ENCODE measurements at places on chromosomes 5 and 9.

DNA sequence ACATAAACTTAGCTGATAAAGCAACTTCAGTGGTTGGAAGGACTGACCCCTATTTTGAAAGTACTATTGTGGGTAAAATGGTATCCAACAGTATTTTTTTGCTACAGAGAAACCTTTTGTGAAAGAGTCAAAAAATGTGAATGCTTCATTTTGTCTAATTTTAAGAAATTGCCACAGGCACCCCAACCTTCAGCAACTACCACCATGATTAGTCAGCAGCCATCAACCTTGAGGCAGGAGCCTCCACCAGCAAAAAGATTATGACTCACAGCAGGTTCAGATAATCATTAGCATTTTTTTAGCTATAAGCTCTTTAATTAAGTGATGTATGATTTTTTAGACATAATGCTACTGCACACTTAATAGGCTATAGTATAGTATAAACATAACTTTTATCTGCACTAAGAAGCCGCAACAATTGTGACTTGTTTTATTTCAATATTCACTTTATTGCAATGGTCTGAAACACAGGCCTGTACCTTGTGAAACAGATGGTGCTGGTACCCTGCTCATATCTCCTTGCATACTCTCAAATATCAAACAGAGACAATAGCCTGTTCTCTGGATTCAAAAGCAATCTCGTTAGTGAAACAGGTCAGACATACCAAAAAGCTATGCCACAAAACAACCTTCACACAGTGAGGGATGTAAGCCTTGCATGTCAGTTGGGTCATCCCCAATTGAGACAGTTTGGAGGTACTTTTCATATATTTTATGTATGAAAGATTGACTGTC is 261.2 kb upstream of the FAM174A start:
- DNase-seq: no peak

DNA sequence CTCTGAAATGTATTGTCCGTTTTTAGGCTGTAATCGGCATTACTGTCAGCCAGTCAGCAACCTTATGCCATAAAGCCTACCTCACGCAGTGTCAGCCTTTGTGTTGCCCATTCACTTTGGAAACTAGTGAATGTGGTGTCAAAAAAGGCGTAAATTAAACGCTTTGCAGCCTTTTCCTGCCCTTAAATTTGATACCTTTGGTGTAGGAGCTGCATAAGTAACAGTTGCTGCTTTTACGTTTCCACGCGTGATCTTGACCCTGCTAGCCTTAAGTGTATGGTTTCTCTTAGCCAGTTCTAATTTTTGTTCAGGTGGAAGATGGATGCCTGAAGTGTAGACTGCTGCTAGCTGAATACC is 257.7 kb downstream of the EPB41L4A start:
- no peak for DNase-seq

GRCh38 chr5:165410476-165410875 is 1905.1 kb downstream of the MAT2B start:
- DNase-seq: no peak

DNA sequence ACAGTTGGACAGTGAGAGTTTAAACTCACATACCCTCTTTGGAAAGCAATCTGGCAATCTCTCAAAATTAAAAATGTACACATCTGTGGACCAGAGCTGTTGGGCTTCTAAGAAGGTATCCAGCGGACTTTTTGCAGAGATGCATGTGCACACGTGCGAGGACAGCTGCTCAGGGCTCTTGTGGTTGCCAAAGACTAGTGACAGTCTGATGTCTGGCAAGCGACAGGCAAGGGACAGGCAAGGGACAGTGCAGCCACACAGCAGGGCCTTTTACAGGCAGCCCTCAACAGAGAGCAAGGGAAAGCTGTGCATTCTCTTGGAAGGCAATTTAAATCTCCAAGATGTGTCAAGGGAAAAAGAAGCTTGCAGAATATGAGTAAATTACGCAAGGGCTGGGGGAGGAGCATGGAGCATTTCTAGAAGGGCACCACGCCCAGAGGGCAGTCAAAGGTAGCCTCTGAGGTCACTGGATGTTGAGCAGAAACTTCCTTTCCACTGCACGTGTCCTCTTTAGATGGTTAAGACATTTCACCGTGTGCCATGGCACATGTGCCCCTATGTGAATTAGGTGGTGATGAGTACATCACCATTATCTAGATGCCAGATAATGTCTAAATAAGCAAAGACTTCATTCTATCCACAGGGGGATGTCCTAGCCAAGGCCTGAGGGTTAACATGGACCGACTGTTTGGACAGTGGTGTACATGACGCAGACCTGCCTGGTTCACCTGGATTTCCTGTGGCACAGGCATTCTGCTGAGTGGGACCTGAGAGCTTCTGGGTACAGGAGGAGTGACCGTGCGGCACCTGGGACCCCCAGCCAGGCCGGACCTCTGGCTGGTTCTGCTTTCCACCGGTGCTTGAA is 9.1 kb downstream of the GFPT2 start:
- no peak for DNase-seq

DNA sequence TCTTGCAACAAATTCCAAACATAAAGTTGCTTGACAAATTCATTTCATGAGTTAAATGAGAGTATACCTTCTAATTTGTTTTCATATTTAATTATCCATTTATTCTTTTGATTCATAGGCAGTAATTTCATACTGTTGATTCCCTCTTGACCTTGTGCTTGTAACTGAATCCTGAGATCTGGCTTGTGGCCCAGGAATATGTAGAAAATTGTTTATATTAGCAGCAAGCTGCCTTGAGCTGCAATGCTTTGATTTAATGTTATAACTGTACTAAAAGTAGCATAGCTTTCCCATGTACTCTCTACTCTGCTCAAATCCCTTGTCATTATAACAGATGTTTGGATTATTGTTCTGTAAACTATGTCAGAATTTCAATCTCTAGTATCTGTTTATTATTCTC is 780.7 kb downstream of the NR2F1-AS1 start:
- DNase-seq: no peak

GRCh38 chr9:133235549-133236222 is 26.6 kb upstream of the OBP2B start:
- no peak for DNase-seq

DNA sequence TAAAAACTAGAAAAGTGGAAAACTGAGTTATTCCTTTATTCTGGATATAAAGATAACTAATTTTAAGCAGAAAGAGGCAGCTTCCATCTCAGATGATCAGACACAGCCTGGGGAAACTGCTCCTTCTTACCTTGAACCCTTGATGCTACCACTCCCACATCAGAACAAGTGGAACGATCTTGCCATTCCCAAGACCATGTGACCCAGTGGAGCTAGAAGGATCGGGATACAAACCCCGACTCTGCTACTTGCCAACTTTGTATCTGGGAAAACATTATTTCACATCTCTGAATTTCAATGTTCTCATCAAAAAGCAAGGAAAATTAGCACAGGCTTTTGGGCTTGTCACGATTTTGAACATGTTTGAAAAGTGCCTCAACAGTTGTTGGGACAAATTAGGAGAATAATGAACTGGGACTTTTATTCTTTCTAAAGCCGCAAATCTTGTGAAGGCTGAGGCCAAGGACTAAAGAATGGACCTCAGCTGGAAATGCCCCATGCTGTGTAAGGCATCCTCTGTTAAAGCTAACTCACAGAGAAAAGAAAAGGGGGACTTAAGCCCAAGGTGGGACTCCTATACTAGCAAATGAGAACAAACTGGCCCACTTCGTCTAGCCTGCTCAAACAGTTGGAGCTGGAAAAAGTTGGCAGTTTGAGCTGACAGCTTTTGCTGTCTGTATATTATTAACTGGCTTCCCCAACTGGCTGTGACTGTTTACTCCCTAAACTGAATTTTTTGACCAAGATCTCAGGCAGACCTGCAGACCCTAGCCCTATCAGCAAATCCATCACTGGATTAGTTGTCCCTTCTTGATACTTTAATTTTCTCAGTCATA is 552.3 kb downstream of the EFNA5 start:
- DNase-seq: no peak

- DNase-seq: no peak
Observed at GRCh38 chr9:27386571-27387091, 89.7 kb upstream of the EQTN start.

DNA sequence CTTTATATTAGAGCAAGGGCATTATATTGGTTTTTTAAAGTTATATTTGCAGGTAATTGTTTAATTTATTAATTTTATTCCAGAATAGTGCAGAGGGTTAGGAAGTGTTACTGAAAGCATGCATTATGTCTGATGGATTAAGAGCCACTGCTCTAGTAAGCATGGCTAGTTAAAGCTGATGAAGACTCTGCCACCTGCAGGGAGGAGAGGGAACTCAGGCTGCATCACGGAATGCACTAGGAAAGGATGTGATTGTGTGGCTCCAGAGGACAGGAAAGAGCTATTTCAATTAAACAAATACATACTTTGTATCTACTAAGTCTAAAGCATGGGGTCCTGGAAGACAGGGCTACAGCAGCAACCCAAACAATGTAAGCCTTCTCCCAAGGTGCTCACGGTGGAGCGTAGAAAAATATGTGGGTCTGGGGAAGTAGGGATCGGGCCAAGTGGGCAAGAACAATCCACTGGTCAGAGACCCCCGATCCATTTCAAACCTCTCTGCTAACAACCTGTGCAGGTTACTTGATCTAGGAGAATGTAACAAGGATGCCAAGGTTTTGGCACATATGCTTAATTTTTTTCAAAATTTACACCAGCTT is 15.3 kb upstream of the GRXCR2 start:
- peak; percentile 72 for DNase-seq

DNA sequence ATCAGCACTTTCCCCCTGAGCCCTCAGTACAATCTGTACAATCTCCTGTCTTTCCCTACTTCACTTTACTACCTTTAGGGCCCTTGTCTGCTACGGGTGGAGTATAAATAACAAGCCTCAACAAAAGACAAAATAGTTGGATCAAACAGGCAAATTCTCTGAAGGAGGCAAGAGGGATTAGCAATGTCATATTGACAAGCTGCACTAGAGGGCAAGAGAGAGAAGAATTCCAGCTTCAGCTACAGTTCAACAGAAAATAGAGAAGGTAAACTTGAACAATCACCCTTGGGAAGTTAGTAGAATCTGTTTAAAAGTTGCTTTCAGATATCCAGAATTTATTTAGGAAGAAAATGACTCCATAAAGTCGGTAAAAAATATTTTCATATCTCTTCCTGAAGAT is 68.4 kb upstream of the IZUMO3 start:
- DNase-seq: no peak

- DNase-seq: no peak
Observed at GRCh38 chr5:71810023-71810422, 90.9 kb downstream of the CARTPT start.

DNA sequence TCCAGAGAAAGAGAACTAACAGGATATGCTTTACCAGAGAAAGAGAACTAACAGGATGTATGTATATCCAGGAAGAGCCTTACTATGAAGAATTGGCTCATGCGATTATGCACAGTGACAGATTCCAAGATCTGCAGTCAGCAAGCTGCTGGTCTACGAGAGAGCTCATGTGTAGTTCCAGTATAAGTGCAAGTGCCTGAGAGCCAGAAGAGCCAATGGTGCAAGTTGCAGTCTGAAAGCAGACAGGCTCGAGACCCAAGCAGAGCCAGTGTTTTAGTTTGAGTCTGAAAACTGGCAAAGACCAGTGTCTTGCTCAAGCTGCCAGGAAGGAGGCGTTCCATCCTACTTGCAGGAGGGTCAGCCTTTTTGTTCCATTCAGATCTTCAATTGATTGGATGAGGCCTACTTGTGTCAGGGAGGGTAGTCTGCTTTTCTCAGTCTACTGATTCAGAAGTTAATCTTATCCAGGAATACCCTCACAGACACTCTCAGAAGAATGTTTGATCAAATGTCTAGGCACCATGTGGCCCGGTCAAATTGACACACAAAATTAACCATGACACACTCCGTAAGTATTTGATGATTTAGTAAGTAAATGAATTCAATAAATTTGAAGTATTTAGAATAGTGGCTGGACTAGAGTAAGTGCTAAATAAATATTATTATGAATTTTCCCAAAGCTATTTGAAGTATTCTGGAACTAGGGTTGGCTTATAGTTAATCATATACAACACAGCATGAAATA is 372.1 kb upstream of the SGCD start:
- DNase-seq: no peak

- no peak for DNase-seq
Observed at GRCh38 chr9:134694368-134694665, 52.7 kb downstream of the COL5A1 start.

GRCh38 chr9:129756191-129756590 is 3.3 kb upstream of the PTGES start:
- no peak for DNase-seq

DNA sequence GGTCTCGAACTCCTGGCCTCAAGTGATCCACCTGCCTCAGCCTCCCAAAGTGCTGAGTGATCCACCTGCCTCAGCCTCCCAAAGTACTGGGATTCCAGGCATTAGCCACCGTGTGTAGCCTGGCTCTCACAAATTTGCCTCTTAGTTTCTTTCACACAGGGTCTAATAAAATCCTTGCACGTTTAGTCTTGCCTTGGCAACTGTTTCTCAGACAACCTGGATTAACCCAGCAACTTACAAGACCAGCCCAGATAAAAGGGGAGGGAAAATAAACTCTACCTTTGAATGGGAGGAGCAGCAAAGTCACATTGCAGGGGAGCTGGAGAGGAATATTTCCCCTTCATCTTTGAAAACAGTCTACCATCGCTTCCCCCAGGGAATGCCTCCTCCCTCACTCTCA is 29.3 kb upstream of the GNA14 start:
- no peak for DNase-seq

- no peak for DNase-seq
Observed at GRCh38 chr9:121359351-121360294, 10.4 kb downstream of the STOM start.

DNA sequence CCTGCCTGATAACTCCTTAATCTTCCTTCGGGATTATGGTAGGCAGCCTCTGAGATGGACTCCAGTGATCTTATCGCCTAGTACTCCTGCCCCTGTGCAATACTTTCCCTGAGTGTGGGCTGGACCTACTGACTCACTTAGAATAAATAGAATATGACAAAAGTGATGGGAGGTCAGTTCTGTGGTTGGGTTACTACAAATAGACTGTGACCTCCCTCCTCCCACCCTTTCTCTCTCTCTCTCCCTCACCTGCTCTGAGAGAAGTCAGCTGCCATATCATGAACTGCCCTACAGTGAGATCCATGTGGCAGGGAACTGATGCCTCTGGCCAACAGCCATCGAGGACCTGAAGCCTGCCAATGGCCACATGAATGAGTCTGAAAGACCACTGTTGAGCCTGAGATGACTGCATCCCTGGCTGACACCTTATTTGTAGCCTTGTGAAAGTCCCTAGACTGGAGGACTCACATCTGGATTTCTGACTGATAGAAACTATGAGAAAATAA is 31.7 kb downstream of the NRG2 start:
- DNase-seq: peak; percentile 6

- no peak for DNase-seq
Observed at GRCh38 chr9:107874591-107875369, 385.2 kb upstream of the KLF4 start.

Data from Calu3 (cell line).